Stromal cell of bone marrow (primary cell): ENCODE measurements at places on chromosomes 4 and X.

DNA sequence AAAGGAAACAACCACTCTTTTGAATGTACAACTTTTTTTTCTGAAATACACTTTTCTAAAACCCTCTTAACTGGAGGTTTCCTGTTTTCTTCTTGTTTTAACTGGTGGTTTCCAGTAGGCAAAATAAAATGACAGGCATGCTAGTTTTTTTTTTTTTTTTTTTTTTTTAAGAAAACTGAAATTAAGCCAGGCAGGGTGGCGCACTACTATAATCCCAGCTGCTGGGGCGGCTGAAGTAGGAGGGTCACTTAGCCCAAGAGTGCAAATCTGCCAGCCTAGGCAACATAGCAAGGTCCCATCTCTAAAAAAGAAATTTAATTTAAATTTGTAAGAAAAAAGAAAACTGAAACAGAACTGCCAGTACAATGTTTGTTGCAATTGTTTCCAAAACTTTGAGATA is 44.0 kb downstream of the TMEM144 start:
- DNase-seq = no peak

GRCh38 chrX:64427787-64428186 is 32.5 kb upstream of the MTMR8 start:
- DNase-seq = no peak

DNA sequence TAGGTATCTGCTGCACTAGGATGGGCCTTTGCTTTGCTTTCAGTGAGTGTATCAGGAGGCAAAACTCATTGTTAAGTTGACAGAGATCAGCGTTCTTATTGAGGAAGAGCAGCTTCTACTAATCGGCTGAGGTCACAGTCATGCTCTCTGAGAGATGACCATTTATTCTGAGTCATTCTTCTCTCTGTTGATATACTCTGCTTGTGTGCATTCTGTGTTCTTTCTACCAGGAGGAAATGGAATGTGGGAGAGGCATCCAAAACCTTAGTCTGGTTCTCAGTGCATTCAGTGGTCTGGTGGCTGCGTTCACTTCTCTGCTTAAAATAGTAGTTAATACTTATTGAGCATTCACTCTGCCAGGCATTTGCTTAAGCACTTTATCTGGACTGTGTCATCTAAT is 66.2 kb downstream of the RRAGB start:
- DNase-seq = no peak

DNA sequence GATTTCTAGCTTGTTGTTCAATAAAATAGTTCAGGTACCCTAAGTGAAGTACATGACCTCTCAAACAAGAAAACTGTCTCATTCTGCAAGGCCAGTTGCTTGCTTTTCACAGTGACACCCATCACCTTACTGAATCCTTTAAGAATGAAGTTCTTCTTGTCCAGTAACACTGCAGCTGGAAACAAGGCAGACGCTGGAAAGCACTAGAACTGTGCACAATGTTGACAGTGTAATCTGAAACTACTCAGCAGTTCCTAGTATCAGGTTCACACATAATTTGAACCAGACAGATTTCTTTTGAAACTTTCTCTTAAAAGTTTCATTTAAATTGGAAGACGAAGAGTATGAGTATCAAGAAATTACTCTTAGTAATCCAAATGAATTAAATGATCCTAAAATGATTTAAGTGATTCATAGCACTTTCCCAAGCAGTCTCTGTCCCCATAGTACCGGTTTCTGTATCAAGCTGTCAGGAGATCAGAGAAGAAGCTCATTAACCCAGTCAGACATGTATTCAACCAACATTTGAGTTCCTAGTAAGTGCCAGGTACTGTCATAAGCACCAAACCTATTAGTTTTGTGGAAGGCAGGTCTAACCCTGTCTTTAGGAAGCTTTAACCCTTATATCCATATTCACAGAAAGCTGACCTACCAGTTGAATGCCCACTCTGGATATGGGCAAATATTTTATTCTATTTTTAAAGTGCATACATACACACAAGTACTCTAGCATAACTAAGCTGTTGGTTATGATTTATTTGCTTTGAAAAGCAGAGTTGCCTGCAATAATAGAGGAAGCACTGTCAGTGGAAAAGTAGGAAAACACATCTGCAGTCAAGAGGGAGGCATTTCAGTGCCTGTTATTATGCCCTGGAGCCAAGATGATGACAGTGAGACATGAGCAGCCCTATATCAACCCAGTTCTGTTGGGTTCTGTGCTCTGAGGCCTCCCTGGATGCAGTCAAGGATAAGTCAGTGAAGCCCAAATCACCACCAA is 63.6 kb downstream of the PALLD start:
- peak; percentile 54 for DNase-seq
